ENCODE measurements at places on chromosomes 3 and 15.
A peak's percentile ranks its signal among the peaks of the same experiment; 100 is the strongest.

DNA sequence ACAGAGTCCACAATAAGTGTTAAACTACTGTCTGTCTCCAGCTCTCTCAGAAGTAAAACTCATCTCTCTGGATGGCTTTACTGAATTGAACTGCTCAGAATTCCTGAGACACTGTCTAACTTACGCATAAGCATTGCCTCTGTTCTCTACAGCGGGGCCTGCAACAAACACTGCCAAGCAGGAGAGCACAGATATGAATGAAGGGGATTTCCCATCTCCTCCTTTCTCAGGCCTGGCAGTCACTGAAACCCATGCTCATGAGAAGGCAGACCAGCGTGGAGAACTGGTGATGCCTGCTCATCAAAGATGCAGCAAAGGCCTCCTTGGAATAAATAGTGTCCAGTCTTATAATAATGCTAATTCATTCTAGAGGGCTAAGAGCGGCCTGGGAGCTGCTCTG lies 10.3 kb downstream of the RASGRP1 start:
- no peak for DNase-seq

DNA sequence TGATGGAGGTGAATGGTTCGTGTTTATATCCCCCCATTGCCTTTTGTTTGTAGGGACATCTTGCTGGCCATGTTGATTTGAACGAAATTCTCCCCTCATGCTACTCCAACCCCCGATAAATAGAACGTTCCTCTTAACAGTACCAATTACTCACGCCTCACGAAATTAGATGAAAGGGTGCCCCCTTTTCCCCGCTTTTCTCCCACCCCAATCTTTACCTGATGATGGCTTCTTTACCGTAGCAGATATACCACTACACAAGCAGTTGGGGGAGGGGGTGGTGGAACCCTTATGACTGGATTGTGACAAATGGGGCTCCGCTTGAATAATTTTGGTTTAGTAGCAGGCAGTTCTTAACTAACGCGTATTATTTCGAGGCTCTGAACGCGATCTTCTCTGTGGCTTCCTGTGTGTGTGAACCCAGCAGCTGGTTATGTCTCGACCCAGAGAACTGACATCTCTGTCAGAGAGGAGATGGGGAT lies 1.1 kb downstream of the PIAS1 start:
- peak; percentile 39 for DNase-seq

GRCh38 chr3:12907729-12908128 lies 66.4 kb upstream of the RPL32 start:
- DNase-seq, result no peak

DNA sequence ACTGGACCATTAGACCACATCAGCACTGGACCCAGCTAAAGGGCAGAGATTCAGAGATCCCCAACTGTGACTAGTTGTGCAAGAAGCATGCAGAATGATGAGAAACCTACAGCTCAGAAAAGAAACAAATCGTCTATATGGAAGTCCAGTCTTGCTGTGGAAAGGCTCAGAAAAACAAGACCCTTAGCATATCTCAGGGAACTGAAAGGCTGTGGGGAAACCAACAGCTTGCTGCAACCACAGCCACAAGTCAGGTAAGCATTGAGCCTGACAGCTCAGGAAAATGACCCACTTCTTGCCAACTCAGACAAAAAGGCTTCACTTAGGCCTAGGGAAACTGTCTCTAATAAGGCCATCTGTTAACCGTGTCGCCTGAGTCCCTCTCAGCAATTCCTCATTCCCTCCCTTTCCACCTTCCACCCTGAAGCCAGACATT lies 145.6 kb downstream of the LSAMP start:
- DNase-seq, result peak; percentile 26

- no peak for DNase-seq
These were observed 244.1 kb downstream of the SLCO3A1 start for GRCh38 chr15:92097474-92098178.

Data from epithelial cell of proximal tubule (primary cell).